ACHN (cell line): ENCODE measurements at places on chromosomes 2 and 18.
A peak's percentile ranks its signal among the peaks of the same experiment; 100 is the strongest.

- no peak for DNase-seq
Observed at GRCh38 chr2:45282646-45283045, 273.4 kb upstream of the SIX2 start.

- DNase-seq = no peak
Observed at GRCh38 chr18:23181547-23181946, 46.3 kb downstream of the CABLES1 start.

DNA sequence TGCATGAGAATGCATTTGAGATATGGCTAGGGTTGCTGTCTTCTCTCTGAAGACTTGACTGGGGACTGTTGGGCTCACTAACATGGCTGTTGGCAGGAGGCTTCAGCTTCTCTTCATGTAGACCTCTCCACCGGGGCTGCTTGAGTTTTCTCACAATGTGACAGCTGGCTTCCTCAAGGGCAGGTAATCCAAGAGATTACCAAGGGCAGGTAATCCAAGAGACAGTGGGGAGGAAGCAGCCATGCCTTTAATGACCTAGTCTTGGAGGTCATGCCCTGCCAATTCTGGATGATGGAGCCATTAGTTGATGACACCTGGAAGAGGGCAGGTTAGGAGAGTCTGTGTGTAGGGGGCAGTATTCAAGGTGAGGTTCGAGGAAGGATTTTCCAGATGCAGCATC, 40.5 kb downstream of the NEURL3 start:
- DNase-seq = no peak

DNA sequence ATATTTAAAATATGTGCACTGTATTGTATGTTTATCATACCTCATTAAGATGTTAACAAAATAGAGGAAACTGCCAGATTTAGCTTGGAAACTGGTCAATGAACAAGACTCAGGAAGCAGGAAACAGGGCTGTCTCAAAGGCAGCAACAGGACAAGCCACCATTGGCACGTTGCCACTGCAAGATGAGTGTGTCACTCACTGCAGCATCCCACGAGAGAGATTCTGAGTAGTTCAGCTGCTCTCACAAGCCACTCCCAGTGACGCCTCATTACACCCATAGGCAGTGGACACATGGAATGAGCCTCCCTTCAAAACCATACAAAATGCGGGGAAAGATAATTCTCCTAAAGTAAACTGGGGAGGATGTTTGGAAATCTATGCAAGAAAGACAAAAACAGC, 181.9 kb upstream of the DLGAP1 start:
- DNase-seq = peak; percentile 41

GRCh38 chr2:70381235-70381634, 79.4 kb upstream of the FAM136A start:
- no peak for DNase-seq

DNA sequence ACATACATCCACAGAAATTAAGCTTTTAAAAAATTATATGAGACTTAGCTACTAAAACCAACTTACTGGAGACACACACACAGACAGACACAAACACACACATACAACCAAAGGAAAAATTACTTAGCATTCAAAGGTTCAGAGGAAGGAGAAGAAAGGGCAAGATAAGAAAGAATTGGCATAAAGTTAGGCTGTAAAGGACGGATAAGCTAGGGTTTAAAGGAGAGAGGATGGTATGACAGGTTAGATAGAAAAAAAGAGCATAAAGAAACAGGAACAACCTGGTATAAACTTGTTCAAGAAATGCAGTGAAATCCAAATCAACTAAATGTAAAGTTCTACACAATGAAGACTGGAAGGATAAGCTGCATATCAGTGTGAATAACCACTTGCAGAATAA, 73.4 kb downstream of the SLC66A3 start:
- DNase-seq = no peak

DNA sequence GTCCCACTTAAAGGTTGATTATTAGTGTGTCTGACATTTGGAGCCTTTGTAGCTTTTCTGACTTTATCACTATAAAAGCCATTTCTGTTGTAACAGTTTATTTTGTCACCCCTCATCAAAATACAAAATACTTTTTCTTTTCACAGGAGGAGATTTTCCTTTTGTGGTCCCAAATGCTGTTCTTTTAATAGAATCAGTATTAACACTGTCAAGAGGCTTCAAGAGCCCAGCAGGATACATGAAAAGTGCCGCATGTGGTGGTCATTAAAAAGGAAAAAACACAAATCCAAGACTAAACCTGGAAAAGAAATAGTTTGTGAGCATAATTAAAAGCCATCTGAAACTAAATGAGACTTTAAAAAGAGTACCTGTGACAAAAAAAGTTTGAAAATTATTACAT, 515.7 kb downstream of the DCDC2C start:
- DNase-seq = no peak

DNA sequence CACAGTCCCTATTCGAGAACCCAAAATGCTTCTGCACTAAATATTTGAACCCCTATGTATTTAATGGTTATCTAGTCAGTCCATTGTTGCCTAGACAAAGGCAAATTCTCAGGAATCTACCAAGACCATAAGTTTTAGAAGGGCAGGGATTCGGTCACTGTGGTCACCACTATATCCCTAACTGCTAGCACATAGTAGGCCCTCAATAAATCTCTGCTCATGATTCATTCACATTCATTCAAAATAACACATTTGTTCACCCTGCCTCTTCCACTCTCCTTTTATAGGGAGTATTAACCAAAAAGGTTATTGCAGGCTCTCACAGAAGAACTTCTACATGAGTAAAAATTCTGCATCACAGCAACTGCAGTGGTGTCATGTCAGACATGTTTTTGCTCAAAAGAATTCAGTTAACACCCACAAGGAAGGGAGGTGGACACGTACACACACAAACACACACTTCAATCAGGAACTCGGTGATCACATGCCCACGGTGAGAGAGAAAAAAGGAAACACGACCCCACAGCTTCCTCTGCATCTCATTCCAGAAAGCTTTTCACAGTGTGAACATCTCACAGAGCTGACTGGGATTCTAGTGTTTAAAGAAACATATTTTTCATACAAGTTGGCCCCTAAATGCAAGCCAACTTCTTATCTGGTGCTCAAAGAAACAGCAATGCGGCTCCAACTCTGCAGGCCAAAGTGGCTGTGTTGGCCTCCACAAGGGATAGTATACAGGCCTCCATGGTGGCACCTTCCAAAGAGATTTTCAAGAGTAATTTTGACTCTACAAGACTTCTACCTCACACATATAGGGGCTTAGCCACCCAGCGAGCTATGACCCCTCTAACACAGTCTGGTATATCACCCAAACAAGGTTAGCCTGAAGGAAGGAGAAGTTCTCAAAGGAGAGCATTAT, 98.0 kb downstream of the ANKRD44 start:
- no peak for DNase-seq

DNA sequence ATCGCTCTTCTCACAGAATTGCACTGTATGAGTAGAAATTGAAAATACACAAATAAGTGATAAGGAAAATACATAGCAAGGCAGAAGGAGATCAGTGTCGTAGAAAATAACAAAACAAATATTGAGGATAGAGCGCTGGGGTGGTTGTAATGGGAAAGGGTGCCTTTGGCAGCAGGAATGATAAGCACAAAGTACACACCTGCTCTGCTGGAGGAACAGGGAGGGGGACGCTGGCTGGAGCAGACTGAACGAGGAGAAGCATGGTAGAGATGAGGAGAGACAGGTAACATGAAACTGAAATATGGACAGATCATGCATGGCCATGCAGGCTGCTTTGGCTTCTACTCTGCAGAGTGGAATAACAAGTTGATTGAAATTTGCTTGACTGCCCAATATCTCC, 181.2 kb upstream of the FSHR start:
- DNase-seq = no peak

GRCh38 chr18:59140302-59140885, 710 bp downstream of the SEC11C start:
- peak; percentile 54 for DNase-seq

- DNase-seq = no peak
Observed at GRCh38 chr18:44719519-44720060, 38.9 kb downstream of the SETBP1 start.

DNA sequence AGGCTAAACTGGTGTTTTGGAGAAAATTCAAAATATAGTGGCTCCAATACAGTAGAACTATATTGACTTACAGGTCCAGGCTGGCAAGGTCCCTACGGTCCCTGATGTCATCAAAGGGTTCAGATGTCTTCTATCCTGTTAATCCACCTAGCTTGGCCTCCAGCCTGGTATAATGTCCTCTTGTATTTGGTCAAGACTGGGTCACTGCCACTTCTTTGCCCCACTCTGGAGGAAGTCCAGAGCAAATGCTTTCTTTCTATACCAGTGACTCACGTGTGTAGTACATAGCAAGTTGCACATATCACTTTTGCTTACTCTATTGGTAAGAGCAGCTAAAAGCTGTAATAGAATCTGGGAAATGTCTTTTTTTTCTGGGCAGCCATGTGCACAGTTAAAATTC, 80.8 kb downstream of the LCLAT1 start:
- DNase-seq = no peak

DNA sequence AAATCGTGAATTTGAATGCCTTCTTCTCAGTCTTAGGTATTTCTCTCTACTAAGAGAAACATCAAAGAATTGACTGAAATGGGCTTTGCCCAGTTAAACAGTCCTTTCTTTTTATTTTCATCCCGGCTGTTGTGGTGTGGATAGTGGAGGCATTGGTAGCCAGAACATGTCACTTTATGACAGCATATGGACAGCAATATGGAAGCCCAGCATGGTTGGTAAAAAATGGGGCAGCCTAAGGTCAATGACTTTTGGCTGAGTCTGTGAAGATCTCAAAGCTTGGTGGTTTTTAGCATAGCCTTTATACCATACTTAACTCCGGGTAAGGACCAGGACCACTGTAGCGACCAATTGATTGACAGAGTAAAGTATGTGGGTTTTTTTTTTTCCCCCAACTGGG, 3.2 kb downstream of the CERS6 start:
- no peak for DNase-seq

- DNase-seq = peak; percentile 97
Observed at GRCh38 chr2:172693037-172693436, 42.6 kb upstream of the RAPGEF4 start.

DNA sequence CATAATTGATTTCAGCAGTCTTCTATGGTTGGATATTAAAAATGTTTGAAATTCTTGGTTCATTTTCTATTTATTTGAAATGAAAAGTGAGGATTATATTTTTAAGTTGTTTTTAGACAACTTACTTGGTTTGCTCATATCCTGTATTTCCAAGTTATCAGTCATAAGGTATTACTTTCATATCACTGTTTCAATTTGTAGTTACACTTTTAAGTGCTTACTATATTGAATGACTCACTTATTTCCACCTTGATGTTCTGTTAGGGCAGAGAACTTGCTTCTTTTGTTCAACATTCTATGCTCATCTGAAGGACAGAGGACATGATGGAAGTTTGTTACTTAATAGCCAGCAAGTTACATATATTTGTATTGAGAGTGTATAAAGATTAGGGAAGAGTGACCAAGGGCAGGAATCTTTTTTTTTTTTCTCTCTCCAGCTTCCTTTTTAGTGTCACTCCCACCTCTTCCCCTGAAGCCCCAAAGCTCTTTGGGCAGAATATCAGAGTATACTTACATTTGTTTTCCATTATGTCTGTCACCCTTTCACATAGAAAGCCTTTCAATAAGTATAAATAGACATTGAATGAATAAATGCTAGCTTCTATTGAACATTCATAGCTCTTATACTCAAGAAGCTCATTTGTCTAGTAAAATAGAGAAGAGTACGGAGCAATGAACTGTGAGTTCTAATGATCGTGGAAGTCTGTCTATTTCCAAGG, 28.1 kb downstream of the PIK3C3 start:
- DNase-seq = no peak

DNA sequence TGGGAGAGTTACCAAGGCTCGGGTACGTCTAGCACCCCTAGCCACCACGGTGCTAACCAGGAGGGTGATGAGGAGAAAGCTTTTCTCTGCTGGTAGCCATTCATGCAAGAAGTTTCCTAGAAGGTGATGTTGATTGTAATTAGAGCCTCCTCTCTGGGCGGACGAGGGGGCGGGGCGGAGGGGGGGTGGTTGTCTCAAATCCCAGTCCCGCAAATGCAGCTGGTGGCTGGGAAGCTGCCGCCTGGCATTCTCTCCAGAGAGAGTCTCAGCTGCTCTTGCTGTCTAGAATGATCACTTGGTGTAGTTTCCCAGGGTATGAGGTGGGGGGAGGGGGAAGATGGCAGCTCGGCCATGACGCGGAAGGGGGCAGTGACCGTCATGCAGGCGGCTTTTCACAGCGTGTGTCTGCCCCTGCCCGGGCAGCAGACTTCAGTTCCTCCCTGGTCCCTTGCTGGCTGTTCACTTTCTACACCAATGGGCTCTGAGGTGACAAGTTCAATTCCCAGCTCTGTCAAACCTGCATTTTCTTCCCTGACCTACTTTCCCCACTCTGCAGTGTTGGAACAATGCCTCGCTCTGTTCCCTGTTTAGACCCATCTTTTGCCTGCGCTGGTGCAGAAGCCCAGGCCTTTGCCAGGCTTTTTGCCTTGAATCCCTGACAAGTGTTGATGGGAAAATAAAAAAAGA, 61.5 kb upstream of the KLF7 start:
- DNase-seq = no peak

DNA sequence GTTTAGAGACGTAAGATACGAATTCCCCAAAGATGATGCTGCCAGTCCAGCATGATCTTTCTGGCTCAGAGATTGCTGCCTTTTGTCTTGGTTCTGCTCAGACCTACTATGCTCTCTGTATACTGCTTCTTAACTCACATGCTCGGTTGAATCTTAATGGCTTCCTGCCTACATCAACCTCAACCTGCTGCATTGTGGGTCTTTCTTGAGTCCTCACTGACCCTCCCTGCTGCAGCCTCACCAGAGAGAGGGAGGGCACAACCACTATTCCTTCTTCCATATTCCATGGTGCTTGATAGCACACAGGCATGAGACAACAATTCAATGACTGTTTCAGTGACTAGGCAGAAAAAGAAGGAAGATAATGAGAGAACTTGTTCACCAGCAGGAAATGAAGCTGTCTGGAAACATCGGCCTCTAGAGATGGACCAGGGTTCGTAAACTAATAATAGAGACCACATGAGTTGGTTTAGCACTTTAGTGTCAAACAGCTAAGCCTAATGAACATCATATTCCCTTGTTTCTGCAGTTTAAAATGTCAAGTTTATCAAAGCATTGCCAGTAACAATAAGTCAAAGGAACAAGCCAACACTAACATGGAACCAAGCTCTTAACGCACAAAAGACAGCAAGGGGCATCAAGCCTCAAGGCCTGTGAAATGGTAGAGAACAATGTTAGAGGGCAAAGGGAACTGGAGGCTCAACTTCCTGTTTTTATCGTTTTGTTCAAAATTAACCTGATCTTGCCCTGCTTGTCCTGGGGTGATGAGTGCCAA, 333.9 kb downstream of the PDE11A start:
- DNase-seq = no peak
